ENCODE measurements at places on chromosomes 3 and 15.

DNA sequence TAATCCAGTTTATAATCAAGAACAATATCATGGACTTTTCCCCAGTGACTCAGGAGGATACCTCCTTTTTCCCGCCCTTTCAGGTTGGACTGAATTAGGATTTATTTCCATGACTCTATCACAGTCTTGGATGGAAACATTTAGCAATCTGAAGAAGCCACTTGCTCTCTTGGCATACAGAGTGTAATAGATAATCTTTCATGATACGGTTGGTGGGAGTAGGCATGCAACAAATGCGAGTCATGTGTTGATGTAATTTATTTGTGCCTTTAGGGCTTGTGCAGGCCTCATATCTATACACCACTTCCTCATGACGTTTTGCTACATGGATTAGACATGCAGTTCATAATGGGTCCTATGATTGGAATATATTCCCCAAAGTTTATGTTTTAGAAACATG is 54.2 kb upstream of the MCTP2 start:
- peak; percentile 53 for DNase-seq

DNA sequence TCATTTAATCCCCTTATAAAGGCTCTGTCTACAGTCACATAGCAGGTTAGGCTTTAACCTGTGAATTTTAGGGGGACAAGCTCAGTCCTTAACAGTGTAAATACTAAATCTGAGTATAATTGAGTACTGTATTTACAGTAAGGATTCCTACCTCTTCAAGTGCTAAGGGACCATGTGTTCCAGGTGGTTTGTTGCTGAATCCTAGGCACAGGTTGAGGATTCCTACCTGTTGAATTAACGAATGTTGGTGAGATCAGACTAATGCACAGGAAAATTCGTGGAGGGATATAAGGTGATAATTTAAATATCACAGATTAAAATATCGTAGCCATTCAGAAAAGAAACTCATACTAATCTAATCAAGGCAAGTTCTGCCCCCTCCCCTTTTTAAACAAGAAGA is 24.9 kb downstream of the CDV3 start:
- no peak for DNase-seq

- DNase-seq: no peak
Measured at GRCh38 chr3:57077630-57078343, 17.3 kb downstream of the SPATA12 start.

- DNase-seq: no peak
Measured at GRCh38 chr3:107950417-107950816, 140.4 kb downstream of the CD47 start.

DNA sequence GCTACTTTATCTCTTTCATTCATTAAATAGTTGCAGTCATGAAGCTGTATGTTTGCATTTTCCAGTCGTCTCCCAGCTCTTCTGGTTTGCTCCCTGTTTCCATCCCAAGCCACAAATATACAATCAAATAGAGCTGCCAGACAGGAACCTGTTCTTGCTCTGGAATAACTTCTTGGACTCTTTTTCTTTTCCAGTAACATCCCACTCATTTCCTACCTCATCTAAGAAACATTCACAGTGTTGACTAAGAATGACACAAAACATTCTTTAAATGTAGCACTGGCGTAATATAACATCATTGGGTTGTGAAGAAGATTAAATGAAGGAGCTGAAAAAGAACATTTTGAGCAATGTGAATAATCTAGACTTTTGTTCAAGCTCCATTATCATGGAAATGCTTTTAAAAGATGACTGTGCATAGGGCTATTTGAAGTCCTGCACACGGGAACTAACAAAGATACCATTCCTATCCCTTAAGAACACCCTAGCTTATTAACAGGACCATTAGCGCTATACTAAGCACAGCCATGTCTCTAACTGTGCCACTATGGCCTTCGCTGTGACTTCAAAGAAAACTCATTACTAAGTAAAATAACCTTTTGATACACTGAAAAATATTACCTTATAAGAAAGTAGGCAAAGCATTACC is 574.0 kb downstream of the NAALADL2 start:
- DNase-seq: peak; percentile 59

DNA sequence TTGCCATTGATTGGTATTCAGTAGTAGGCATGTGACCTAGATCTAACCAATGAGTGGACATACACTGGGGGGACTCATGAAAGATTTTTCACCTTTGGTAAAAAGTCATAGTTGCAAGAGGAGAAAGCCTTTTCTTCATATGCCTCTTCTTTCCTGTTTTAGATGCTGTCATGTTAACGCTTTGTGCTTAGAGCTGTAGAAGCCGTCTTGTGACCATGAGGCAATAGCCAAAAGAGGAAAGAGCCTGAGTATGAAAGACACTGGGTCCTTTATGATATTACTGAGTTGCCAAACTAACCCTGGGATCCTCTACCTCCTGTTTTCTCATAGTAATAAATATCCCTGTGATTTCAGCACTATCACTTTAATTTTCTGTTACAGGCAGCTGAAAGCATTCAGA is 396.0 kb downstream of the FHIT start:
- no peak for DNase-seq

- no peak for DNase-seq
Measured at GRCh38 chr3:140529558-140529957, 148.3 kb upstream of the TRIM42 start.

DNA sequence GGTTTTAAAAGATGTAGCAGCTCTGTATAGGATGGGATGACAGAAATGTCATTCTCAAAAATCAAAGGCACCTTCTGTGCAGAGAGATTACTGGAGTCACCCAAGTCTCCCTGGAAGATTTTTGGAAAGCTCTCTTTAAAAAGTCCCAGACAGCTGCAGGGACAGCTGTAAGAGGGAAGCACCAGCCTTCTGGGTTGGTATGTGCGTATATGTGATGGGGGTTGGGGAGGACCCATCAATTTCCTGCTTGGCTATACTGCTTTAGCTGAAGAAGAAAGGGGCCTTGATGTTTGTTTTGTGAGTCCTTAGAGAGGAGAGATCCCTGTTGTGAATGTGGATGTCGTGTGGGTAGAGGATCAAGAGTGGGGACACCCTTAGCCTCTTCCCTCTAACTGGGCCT is 5.4 kb upstream of the SEC11A start:
- no peak for DNase-seq

DNA sequence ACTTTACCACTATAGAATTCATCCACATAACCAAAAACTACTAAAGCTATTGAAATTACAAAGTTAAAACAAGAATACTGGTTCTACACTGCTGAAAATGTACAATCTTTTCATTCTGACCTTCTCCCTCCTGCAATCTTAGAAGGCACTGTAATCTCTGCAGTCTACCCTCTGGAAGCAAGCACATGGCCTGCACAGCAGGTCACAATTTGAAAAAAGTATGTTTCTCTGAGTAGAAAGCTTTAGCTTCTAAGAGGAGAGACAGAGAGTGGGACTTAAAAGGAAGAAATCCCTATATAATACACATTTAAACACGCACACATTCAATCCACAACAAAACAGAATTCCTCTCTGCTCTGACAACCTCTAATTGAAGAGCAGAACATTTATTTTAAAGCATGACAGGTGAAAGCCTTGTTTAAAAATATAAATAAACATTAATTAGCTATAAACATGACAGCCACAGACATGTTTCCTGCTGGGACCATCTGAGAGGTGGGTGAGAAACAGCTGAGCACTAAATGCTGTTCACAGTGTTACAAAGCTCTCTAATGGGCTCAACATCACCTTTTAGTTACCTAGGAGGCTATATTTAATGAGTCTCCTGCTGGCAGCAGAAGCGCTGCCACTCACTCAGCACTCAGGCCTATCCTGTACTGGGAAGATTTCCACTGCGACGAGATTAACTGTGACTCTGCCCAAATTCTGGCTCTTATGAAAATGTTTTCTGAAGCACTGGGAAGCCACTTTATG is 447.4 kb downstream of the AGBL1 start:
- DNase-seq: no peak

DNA sequence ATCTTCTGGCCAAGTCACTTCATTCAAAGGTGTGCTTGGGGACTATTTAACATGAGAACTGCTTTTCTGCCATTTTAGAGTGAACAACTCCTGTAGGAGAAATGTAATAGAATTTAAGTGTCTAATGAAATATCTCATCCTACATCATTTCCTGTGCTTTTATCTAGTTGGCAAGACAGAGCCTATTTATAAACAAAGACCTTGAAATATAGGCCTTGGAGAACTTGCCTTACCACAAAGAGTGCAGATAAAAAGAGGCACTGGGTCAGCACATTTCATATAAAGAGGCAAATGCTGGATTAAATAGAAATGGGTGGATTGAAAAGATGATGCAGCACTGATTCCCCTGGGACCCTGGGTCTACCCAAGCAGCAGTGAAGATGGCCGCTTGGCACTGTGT is 278.0 kb downstream of the SUCLG2 start:
- DNase-seq: no peak

DNA sequence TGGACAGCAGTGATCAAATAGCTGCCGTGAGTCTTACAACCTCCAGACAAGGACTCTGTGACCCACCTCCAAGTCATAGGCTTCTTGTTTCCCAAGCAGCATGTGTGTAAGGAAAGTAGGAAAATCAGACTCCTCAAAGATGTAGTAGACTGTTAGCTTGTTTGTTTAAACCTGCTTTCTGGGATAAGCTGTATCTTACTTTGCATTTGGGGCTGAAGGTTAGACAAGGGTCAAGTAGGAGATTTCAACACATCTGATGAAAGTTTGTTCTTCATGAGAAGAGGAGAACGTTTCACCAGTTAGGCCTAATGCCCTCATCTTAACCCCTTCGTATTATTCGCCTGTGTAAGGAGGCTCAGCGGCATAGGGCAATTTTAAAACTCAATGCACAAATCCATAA is 756.4 kb upstream of the NR2F2 start:
- DNase-seq: no peak

DNA sequence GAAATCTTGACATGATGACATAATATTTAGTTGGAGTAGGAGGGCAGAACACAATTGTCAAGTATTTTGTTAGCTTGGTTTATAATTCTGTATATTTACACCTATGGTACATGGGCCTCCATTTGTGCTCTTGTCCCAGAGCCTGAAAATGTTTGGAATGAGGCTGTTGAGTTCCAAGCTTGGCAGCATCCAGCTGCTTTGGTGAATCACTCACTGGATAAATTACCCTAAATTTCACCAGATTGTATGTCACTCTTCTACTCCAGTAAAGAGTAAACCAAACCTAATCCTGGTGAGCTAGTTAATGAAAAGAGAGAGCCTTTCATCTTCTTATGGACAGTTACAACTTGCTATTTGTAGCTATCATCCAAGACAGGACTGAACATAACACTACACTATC is 928.7 kb downstream of the DIPK2A start:
- no peak for DNase-seq

DNA sequence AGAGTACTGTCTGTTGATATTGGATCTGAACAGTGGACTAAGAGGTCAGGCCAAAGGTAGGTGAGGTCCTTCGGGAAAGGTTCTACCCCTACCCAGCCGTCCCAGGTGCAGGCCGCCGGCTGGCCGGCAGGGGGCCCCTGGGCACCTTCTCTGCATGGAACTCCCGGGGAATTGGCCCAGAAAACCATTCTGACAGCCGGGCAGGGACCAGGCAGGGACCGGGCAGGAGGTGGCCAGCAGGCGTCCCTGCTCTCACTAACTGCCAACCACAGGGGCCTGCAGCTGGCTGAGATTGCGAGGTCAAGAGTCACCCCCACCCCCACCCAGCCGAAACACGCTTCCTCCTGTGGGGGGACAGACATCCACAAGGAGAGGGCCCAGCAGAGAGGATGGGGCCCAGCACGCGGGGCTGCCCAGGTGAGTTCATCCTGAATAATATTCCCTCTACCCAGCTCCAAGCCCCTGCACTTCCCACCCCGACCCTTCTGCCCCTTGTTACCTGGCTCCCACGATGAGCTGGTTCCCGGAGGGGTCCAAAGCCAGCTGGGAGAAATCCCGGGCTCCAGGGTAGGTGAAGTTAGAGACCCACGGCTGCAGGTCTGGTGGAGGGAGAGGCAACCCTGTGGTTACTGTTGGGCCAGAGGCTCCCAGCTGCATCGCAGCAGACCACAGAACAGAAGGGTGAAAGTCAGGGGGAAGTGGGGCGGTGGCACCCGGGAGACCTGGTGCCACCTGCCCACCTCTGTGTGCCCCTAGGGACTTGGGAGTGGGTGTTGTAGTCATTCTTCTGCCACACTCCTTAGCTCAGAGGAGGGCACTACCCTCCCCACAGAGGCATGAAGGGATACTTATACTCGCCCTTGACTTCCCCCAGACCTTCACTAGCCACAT is 84.4 kb downstream of the SEMA5B start:
- DNase-seq: no peak

DNA sequence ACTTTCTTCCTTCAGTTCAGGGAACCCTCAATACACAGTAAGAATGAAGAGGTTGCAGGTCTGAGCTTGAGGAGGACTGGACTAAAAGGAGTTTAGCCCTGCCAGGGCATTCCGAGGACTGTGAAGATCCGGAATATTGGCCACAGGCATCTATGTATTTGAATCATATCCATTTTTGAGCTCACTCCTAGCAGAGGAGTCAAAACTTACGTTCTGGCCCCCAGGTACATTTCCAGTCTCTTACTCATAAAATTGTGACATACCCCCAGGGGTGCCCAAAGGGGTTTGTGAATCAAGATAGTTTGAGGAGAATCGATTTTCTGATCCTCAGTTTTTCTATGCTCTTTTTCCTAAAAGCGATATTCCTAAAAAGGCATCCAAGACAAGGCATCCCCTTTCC is 27.6 kb upstream of the SRP14 start:
- no peak for DNase-seq

GRCh38 chr3:114314282-114314681 is 20.5 kb downstream of the TIGIT start:
- no peak for DNase-seq

- no peak for DNase-seq
Measured at GRCh38 chr3:197339841-197340520, 41.6 kb upstream of the DLG1 start.

DNA sequence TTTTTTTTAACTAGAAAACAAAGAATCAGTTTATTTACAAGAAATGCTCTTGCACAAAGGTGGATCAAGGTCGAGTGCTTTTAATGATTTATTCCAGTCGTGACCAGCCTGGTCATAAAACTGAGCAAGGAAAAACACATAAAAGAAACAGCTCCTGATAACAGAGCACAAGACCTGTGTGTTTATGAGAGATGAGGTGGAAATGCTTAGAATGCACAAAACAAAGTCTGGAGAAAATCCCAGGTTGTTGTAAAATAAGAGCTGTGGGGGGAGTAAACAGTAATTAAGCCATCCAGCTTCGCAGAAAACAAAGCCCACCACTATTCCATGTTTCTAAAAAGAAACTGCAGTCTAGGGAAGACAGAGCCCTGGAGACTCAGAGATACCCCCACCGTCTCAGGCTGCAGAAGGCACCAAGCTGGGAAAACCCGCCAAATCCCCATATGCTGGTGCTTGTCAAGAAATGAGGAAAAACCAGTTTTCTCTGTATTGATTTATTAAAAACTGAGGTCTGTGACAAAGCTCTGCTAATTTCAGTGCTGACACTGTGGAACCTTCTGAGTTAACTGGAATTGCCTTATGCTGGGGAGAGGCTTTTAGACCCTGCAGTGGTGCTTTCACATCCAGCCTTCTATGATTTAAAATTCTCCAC is 139.3 kb downstream of the ADAMTS17 start:
- DNase-seq: no peak

- DNase-seq: no peak
Measured at GRCh38 chr3:70970171-70970570, 613.4 kb downstream of the FOXP1 start.

- DNase-seq: no peak
Measured at GRCh38 chr3:118932822-118933558, 101.7 kb downstream of the IGSF11 start.

All from epithelial cell of proximal tubule (primary cell).